ENCODE measurements at places on chromosomes 3 and 15.
A peak's percentile ranks its signal among the peaks of the same experiment; 100 is the strongest.

- no peak for DNase-seq
Observed at GRCh38 chr3:98920166-98920565, 18.7 kb upstream of the DCBLD2 start.

DNA sequence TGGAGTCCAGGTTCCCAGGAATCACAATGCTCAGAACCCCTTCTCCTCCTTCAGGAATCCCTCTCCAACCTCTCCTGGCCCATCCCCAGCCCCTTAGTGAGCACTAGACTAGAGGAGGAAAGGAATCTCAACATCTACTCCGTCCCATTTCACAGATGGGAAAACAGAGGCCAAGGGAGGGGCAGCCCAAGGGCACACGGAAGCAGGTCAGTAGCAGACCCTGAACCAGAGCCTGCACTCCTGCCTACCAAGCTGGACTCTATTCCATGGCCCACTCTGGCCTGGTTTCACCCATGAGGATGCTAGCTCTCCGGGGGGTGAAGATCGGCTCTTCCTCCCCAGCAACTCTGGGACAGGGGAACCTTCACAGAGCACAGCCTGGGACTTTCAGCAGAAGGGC, 14.3 kb downstream of the SEMA7A start:
- DNase-seq, result no peak

DNA sequence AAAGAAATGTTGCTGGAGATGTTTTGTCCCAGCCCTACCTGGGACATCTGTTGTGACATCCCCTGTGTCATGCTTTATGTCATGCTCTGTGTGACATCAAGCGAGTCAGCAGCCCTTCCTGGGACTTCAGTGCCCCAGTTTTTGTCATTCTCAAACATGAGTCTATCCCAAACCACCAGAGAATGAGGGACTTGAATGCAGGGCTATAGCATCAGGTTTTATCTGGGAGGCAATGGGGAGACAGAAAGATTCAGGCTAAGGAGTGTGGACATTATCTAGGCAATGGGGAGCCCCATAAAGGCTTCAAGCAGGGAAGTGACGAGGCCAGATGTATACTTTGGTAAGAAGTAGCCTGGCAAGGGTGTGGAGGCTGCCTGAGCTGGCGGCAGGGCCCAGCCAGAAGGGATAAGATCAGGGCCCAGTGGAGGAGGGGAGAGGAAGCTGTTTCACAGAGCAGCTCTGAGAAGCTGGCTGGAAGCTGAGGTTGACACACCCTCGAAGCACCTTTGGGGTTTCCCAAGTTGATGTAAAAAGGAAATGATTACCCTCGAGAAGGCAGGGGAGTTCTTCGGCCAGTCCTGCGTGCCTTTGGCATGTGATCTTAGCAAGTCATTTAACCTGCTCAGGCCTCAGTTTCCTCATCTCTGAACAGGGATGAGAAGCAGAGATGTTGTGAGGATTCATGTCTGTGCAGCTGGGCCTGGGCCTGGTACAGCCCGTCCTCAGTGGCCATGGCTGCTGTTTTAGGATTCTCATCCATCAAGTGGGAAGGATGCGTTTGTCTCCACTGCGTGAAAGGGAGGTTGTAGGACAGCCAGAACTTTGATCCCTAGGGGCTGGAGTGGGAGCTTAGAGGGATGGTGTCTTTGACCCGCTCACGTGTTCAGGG, 34.3 kb downstream of the IRAK2 start:
- DNase-seq, result peak; percentile 48

GRCh38 chr3:8282541-8283165, 219.0 kb upstream of the LMCD1 start:
- no peak for DNase-seq

GRCh38 chr3:160184655-160185054, 40.6 kb upstream of the C3orf80 start:
- no peak for DNase-seq

DNA sequence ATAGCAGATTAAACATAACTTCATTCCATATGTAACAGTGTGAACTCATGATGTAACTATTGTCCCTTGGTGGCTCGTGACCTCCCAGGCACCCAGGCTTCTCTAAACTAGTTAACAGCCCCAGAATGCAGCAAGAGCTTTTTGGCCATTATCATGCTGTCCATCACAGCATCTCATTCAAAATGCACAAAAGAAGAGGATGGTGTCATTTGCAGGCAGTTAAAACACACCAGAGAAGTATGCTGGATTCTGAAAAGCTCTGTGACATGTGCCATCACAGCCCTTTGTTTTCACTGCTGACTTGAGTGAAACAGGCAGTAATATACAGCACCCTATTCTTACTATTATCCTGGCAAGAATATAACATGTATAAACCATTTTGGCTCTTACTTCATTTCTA, 117.6 kb upstream of the CHMP2B start:
- DNase-seq, result no peak

- peak; percentile 93 for DNase-seq
Observed at GRCh38 chr3:47475570-47476329, at the start of gene SCAP. Gene SCAP (minus strand): TSS chr3:47475941. CDS start chr3:47442993, 32,948 bp downstream.

DNA sequence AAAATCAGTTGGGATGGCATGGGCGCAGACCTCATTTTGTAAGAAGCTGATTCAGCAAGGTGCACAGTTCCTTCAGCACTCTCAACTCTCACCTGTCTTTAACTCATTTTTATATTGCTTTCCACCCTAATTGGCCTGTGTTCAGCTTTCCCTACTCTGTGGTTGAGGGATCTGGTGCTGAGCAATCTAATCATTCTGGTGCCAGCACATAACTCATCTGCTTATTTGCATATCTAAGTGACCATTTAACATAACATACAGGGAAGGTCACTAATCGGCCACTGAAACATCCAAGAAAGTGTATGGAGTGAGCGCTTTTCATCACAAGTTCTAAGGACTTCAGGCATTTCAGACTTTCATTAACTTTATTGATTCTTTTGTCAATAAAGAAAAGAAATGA, 303.4 kb upstream of the ROPN1 start:
- no peak for DNase-seq

- DNase-seq, result no peak
Observed at GRCh38 chr15:100439514-100439913, 89.2 kb downstream of the CERS3 start.

DNA sequence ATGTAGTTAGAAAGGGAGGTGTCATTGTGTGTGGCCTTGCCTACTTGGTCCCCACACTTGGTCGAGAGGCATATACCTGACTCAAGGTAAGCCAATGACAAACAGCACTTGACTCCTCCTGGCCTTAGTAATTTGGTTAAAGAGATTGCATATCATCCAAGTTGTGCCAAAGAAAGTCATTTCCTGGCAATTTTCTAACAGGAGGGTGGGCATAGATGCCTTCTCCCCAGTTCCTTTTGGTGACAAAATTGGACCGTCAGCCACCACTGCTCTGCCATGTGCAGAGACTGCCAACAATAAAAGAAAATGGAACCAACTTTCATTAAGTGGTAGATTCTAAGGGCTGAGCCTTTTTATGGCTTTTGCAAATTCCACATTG, 7.9 kb upstream of the LEKR1 start:
- no peak for DNase-seq

DNA sequence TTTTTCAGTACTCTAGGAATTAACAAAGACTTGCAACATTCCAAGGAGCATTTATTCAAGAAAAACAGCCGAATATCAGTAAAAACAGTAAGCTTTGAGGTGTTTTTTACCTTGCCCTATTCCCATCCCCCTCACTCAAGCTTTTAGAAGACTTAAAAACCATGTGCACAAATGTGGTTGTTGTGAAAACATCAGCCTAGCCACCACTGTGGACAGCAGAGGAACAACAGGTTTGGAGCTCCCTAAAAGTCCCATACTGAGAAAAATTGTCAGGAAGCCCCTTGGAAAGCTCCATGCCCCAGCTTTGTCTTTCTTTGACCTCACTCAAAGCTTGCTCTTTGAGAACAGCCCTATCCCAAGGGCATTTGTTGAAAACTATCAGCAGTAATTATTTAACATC, 34.7 kb upstream of the RSL24D1 start:
- DNase-seq, result no peak

DNA sequence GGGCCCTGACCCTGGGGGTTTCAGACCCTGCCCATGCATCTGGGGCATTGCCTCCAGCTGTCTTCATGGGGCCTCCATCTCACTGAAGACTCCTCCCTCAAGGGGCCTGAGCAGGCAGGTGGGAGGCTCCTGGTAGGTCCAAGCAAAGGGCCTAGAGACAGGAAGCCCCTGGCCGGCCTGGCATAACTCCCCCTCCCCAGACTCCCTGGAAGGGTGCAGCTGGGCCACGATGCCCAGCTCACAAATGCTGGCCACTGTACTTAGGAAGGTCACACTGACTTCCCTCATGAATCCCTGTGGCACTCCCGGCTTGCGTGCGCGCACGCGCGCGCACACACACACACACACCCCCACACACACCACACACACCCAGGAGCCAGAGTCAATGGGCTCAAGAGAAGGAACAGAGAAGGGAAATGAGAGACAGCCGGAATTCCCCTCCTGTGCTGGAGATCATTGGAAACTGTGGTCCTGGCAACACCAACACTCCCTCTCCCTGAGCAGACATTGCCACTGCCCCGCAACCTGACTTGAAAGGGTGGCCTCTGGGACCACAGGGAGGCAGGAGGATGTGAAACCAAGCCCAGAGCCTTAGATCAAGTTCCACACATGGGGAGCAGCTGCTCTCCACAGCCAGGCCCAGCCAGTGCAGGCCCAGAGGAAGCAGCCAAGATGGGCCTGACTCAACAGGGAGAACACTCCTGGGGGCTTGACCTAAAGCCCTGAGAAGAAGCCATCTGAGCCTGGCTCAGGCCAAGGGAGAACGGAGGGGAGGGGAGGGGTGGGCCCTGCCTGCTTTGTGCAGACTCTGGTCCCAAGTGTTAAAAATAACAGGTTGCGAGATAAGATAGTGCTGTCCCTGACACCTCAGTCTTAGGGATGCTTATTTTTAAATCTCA, 69.7 kb downstream of the SCN5A start:
- DNase-seq, result no peak

GRCh38 chr3:27630885-27631284, 91.2 kb downstream of the EOMES start:
- no peak for DNase-seq

- DNase-seq, result no peak
Observed at GRCh38 chr3:146277953-146278631, 27.2 kb upstream of the PLSCR4 start.

DNA sequence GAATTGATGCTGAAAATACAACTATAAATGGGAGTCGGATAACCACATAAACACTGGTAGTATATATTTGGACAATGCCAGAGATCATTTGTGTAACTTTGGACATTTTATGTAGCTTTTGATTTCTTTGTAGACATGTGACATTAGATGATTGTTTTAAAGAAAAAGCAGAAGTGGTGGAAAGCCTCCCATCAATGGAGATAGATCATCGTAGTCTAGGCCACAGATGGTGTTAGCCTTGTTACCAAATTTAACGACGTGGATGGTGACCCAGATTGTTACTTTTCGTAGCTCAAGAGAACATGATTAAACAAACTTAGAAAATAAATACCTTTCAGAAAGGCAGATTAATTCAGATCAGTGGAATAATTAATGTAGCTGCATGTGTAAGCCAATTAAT, 8.8 kb downstream of the CACNA1D start:
- no peak for DNase-seq

GRCh38 chr3:66317750-66318376, 97.1 kb downstream of the SLC25A26 start:
- no peak for DNase-seq

DNA sequence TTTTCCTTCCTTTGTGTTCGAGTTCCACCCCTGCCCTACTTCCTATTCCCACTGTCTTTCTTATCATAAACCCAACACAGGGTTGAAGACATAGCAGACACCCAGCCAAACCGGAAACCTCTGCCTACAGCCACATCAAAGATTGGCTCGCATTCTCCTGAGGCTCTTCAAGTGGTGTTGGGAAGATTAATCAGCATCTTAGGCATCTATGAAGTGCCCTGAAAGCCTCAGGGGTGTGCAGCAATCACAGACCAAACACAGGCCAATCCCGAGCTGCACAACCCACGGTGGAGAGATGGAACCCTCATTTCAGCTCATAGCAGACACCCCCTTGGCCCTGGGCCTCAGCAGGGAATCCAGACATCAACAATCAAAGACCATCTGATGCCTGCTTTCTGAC, 255.9 kb downstream of the XXYLT1 start:
- no peak for DNase-seq

DNA sequence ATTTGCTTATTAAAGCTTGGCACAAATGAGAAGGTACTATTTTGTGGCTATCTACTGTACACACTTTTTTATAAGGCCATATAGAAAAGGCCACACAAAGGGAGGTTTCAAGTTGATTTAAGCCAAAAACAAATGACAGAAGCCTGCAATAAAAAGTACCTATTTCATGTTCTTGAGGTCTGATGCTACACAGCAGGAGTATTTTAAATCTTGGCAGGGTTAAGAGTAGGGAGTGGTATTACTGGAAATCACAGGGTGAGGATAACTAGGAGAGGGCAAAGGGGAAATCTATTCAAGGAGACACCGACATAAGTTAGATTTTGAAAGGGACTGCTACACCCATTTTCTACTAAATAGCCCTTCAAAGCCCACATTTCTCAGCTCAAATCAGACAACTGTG, 146.2 kb downstream of the GREM1 start:
- DNase-seq, result no peak

DNA sequence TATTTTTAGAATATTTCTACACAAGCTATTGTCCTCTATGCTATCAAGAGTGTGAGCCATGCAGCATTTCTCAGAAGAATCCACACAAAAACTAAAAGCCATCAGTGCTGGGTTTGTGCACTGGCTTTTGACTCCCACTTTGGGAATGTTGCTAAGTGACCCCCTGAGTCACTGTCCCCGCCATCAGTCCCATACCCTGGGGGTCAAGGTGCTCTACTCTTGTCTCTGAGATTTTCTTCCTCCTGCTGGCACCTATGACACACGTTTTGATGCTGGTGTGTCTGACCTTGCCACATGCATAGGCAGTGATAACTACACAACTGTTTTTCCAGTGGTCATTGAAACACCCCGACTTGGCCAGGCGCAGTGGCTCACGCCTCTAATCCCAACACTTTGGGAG, 19.8 kb downstream of the CMTM7 start:
- DNase-seq, result no peak

DNA sequence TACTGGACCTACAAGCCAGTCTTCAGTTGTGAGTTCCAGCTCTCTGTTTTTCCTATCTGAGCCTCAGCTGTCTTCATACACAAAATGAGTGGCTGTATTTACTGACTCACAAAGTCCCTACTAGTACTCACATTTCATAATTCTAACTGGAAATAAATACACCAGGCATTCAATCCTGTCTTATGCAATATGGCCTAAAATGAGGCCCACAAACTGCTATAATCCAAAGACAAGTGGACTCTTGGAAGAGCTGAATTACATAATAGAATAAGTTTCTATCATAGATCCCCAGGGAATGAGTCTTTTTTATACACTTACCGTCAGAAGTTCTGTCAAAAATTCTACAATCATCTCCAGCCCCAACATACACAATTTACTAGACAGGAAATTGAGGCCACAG, 211.9 kb downstream of the LRRN1 start:
- no peak for DNase-seq

DNA sequence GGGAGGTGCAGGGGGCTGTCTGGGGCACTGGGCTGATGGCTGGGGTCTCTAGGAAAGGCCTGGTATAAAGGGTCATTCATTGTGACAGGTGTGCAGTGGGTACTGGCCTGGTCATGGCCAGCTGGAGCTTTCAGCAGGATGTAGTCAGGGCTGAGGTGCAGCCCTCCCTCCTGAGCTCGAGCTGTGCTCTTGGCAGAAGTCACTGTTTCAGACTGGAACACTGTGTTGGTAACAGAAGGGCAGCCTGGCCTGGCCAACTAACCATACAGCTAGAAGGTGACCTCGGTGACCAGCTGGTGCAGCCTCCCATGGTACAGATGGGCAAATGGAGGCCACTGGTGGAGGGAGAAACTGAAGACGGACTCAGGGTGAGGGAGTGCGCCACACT, 34.4 kb upstream of the LCTL start:
- no peak for DNase-seq

- no peak for DNase-seq
Observed at GRCh38 chr3:197545101-197545500, 10.7 kb downstream of the BDH1 start.

Data from stimulated activated CD4-positive, alpha-beta T cell treated with anti-CD3 and anti-CD28 coated beads, Interleukin-15, amount 100 ng/mL, for 1 hour (primary cell).